ENCODE measurements at places on chromosomes 4 and X.

GRCh38 chr4:169229571-169230028 is 41.2 kb downstream of the SH3RF1 start:
- DNase-seq, result no peak

- DNase-seq, result no peak
Measured at GRCh38 chrX:154312116-154312515, 16.5 kb downstream of the TKTL1 start.

DNA sequence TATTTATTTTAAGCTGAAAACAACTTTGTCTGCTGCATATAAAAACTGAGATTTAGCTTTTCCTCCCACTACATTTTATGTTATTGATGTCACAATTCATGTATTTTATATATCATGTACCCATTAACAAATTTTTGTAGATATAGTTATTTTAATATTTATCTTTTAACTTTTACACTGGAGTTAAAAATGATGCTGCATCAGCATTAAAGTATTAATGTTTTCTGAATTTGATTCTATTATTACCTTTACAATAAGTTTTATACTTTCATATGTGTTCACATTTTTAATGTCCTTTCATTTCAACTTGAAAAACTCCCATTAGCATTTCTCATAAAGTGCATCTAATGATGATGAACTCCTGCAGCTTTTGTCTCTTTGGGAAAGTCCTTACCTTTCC is 72.2 kb downstream of the CWH43 start:
- DNase-seq, result no peak

DNA sequence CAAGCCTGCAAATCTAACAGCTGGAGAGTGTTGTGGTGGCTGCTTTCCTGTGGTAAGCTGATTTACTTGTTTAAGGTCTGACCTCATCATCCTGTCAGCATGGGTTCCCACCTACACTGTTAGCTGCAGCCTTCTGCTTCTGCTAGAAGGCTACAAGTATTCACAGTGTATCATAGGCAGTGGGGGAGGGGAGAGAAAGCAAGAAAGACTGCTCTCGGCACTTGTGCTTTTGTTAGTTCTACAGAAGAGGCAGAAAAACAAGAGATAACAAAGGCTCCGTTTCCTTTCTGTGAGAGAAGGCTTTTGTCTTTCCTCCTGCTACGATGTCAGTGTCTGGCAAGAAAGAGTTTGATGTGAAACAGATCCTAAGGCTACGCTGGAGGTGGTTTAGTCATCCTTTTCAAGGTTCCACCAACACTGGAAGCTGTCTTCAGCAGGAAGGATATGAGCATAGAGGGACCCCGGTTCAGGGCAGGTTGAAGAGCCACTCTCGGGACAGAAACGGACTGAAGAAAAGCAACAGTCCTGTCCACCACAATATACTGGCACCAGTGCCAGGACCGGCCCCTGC is at the start of gene KLHL4:
Gene KLHL4, plus strand, starts transcription at position 232 of the 571 bp plus-strand sequence. Its CDS starts 92 bp downstream, at position 324.
- no peak for DNase-seq

GRCh38 chr4:83276299-83277040 is 8.1 kb downstream of the COQ2 start:
- DNase-seq, result no peak

DNA sequence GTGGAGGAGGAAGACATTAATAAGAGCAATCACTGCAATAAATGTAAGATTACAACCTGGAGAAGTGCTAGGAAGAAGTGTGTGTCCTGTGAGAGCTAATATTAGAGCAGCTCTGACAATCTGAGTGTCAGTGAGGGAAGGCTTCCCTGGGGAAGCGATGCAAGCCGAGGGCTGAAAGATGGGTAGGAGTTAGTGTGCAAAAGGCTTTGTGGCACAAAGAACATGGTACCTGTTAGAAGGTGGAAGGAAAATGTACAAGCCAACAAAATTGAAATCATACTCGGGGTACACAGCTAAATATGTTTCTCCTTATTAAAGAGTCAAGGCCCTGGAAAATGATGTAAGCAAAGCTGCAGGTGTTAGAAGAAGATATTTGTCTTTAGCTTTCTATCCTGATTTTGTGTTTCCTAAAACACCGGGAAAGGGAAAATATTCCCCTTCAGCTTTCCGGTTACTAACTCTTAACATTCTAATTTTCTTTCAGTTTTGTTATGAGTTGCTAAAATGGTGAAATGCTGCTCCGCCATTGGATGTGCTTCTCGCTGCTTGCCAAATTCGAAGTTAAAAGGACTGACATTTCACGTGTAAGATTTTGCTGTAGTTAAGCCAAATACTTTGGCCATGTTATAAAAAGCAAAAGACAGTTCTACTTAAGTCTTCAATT is 808 bp downstream of the THAP6 start:
- no peak for DNase-seq

DNA sequence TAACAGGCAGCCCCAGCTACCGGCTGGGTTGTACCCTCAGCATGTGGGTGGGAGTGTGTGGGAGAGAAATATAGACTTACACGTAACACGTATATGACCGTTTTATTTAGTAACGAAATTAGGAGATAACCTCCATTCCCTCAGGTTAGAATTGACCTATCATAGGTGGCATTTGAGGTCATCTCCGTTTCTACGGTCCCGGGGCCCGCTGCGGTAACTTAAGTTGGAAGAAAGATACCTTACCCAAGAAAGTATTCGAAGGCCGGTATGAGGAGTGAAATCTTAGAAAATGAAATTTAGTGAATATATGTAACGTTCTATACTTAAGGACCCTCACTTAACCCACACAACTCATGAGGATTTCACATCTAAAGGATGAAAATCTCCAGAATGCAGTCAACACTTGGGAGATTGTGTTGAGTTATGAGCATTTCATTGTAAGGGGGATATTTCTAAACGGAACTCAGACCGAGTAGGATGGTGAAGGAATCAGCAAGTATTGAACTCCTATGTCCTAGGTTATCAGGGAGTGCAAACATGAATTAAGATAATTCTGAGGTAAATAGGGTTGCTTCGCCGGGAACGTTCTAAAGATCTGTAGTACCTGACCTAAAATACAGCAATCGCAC is 891 bp downstream of the CISD2 start:
- peak; percentile 31 for DNase-seq

DNA sequence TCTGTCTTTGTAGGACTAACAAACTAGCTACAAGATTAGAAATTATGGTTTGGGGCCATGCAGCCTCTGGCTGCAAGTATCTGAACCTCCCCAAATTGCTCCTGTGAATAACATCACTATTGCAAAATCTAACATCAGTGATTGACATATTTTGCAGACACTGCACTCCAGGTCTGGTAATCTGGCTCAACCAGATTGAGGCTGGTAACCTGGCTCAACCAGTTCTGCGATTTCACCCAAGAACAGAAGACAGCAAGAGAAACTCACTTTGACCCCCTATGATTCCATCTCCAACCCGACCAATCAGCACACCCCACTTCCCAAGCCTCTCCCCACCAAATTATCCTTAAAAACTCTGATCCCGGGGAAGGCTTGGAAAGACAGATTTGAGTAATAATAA is 20.9 kb downstream of the SPIN3 start:
- DNase-seq, result no peak

- DNase-seq, result no peak
Measured at GRCh38 chr4:176781739-176782100, 11.0 kb downstream of the VEGFC start.

GRCh38 chrX:101550751-101551379 is 518 bp downstream of the ARMCX1 start:
- no peak for DNase-seq

- DNase-seq, result no peak
Measured at GRCh38 chrX:105775679-105776078, 46.7 kb upstream of the NRK start.

DNA sequence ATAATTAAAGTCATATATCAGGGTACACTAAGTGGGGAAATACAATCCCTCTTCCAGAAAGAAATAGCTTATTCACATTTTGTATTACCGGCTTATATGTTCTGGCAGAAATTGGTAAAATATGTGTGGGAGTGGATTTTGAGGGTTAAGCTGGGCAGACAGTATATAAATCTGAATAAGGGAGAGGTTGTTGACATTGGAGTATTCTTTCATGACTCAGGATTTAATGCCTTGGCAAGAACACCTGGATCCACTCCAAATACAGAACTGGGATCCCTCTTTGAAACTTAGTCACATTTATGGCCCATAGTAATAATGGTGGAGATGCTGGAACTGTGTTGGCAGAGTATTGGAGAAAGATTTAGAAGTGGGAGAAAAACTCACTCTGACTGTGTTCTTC is 54.3 kb upstream of the TET2 start:
- no peak for DNase-seq

DNA sequence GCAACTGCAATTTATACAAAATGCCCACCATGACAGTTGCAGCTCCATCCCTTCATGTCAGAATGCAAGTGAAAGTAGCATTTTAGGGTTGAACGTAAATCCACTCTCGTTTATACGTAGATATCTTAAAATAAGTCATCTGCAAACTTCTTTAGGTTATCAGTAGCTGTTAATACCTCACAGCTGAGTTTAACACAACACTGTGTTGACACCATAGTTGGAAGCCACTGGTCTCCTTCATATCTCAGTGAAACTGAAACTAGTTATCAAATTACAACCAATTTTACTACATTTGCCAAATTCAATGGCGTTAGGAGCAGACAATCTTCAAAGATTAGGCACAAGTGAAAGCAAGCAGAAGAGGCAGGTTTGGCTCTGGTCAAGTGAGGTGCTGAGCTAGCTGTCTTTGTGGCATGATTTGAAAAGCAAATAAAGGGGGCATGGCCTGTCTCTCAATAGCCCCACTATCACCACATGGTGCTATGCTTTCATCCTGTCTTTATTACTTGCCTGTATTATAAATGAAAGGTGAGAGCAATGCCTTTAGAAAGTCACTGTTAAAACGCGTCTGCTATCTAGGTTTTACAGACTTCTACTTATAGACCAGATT is 12.3 kb downstream of the PPP3CA start:
- no peak for DNase-seq

DNA sequence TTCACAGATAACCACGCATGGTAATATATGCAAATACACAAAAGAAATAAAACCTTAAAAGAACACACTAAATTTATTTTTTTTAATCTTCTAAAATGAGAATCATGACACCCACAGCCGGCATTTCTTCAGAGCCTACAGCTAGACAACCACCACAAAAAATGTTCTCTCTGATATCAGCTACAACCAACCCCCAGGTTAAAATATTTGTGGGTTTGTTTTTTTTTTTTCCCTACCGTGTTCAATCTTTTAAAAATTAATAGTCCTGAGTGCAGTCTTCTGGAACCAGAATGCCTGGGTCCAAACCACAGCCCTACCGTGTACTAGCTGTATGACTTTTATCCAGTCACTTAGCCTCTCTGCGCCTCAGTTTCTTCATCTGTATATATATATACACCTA is 36.0 kb downstream of the MAML3 start:
- no peak for DNase-seq

DNA sequence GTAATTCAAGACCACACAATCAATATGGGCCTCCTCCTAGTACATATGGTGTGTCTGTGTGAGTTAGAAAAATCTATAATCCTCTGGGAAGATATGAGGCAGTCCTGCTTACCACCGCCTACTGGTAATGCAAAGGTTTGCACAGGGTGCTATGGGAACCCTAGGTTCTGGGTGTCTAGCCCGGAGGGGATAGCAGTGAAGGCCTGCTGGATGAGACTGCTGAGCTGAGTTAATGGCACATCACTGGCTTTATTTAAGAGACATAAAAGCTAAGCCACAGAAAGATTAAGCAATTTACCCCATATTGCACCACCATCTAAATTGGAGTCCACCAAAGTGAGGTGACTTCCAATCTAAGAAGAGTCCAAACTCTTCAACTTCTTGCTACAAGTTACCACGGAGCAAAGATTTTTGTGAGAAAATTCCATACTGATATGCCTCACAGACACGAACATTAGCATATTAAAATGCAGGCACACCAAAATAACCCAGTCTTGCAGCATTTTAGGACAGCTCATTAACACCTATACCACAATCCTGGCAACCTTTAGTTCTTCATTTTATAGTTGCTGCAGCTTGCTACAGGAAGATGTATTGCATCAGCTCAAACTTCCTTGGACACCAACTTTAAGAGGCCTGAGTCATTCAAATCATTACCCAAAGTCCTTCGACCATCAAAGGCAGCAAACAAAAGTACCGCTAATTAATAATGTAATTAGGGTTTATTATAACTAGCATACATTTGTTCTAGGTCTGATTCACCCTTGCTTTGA is 13.7 kb downstream of the DGKK start:
- no peak for DNase-seq

GRCh38 chr4:56220261-56220660 is 167.0 kb downstream of the AASDH start:
- DNase-seq, result no peak

- no peak for DNase-seq
Measured at GRCh38 chr4:139913398-139913990, 240.5 kb downstream of the MAML3 start.

Measured in stimulated activated CD8-positive, alpha-beta memory T cell treated with anti-CD3 and anti-CD28 coated beads, Interleukin-15, amount 100 ng/mL, for 48 hours (primary cell).